GM23248 (cell line): ENCODE measurements at places on chromosomes 1 and 21.

GRCh38 chr21:33951276-33952178 is 35.9 kb upstream of the ATP5PO start:
- peak; percentile 53 for DNase-seq

GRCh38 chr1:193537266-193538002 is 351.0 kb upstream of the B3GALT2 start:
- no peak for DNase-seq

- no peak for DNase-seq
Measured at GRCh38 chr1:31689379-31689778, 14.4 kb downstream of the COL16A1 start.

DNA sequence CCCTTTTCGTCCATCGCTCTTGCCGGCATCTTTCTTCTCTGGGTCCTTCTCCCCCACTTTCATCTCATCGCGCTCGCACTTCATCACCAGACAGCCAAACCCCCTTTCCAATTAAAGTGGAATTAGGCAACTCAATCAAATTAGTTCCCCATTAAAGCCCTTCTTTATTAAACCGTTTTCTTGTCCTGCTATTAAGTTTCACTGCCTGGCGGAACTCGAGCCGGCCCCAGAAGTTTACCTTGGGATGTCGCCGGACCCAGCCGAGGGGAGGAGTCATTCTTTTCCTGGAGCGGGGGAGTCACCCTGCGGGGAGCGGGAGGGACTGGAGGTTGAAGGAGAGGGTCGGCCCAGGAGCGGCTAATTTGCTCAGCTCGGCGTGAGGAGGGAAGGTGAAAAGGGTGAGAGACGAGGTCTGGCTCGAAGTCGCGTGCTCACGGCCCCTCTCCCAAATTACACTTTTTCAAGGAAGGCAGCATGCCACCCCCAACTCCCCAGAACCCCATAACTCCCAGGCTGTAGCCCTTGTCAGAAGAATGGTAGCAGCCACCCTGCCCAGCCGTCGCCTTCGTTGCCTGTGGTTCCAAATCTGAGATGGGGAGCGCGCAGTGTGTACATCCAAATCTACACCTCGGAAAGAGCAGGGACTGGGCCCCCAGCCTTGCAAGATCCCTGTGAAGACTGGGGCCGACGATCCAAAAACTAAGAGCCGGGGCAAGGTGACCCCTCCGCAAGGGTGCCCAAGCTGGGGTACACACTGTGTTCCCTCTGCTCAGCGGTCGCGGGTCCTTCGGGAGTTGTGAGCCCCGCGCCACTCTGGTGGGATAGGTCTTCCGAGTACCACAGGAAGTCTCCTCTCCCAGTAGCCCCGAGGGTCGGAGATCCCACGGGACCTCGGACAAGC is 6.4 kb downstream of the DMRTA2 start:
- no peak for DNase-seq

GRCh38 chr1:52454127-52454526 is 49.7 kb downstream of the PRPF38A start:
- DNase-seq, result no peak

DNA sequence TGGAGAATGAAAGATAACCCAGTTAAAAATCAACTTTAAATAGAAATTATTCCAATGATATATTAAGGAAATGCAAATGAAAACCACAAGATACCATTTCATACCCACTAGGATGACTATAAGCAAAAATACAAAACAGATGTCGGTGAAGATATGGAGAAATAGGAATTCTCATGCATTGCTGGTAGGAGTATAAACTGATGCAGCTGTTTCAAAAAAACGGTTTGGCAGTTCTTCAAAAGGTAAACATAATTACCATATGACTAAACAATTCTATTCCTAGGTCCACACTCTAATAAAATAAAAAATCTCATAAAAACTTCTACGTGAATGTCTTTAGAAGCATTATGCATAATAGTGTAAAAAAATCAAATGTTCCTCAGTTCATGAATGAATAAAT is 763.3 kb upstream of the BRINP3 start:
- no peak for DNase-seq

GRCh38 chr1:184074383-184074782 is 22.9 kb downstream of the TSEN15 start:
- no peak for DNase-seq

GRCh38 chr1:1200876-1201810 is 5.2 kb downstream of the TNFRSF18 start:
- DNase-seq, result peak; percentile 67

- no peak for DNase-seq
Measured at GRCh38 chr1:150066838-150067183, 765 bp upstream of the VPS45 start.
